Heart left ventricle (tissue), 16 donors: ENCODE measurements at places on chromosomes 3 and 15. TPM values are rescaled to one million over a fixed set of nuclear protein-coding genes. Genes with fewer than 3 reads are reported as not detected.

DNA sequence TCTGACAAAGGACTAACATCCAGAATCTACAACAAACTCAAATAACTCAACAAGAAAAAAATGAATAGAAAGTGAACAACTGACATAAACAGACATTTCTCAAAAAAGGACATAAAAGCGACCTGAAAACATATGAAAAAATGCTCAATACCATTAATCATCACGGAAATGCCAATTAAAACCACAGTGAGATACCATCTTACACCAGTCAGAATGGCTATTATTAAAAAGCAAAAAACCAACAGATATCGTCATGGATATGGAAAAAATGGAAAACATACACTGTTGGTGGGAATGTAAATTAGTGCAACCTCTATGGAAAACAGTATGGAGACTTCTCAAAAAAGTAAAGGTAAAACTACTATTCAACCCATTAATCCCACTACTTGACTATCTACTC, 53.3 kb downstream of the ZNF385D start:
- no peaks in the 10 kb centered on the region for H3K4me1 ChIP-seq
- no peak for DNase-seq
- no peaks in the 10 kb centered on the region for H3K36me3 ChIP-seq
- no peak overlapping the region for H3K27ac ChIP-seq
- no peak overlapping the region for H3K4me3 ChIP-seq

DNA sequence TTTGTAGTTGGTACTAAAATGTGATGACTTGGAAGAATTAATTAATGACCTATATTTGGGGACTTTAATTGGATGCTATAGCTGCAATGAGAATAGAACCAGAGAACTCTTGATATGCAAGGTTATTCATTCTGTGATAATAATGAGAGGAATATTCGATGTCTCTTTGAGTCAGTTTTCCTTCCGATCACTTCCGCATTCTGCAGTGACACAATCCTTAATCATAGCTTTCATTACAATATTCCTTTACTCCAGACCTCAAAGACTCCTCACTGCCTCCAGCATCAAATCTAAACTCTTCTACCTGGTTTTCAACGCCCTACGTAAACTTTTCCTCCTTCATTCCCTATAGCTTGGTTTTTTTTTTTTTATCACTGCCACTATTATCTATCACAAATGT, 21.6 kb downstream of the B3GNT5 start:
- H3K4me3 ChIP-seq = no peak overlapping the region
- no peak for DNase-seq
- H3K4me1 ChIP-seq = no peaks in the 10 kb centered on the region
- no peaks in the 10 kb centered on the region for H3K27me3 ChIP-seq
- H3K36me3 ChIP-seq = no peaks in the 10 kb centered on the region

DNA sequence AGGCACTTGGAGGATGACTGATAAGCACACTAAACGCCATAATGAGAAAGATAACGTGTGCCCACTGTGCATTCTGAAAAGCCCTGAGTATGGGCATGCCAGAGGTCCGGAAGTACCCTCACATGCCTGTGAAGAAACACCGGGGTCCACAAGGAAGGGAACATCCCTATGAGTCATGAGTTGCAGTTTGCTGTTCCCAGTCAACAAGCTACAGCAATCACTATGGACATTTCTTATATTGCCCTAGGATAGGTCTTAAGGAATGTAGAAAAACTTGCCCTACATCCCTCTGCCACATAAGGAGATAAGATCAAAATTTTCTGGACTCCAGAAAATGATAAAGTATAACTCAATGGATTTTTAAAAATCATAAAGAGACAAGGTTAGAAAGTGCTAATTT, 9.9 kb downstream of the MB21D2 start:
- no peak for DNase-seq
- H3K4me3 ChIP-seq = no peak overlapping the region
- H3K4me1 ChIP-seq = no peaks in the 10 kb centered on the region
- H3K36me3 ChIP-seq = no peaks in the 10 kb centered on the region
- no peak overlapping the region for H3K27ac ChIP-seq

DNA sequence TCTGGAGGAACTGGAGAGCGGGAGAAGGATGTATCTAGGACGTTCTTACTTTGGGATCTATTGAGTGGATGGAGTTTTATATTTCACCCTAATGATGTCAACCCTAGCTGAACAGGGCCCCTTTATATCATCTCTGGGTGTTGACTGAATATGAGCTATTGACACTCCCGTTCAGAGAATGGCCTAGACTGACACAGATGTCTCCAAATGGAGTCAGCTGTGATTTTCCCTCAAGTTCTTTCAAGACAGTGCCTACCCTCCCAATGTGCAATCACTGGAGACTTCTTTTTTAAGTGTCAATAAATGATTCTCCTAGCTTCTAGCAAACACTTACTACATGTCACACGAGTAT, 63.8 kb downstream of the FRMD4B start:
- no peaks in the 10 kb centered on the region for H3K36me3 ChIP-seq
- H3K27me3 ChIP-seq = no peaks in the 10 kb centered on the region
- no peak overlapping the region for H3K4me3 ChIP-seq

GRCh38 chr3:126935756-126936509, 47.0 kb upstream of the PLXNA1 start:
- no peak overlapping the region for H3K27ac ChIP-seq
- DNase-seq = no peak
- H3K27me3 ChIP-seq = no peaks in the 10 kb centered on the region
- H3K4me1 ChIP-seq = peaks cover 32% of the 10 kb centered on the region
- H3K4me3 ChIP-seq = no peak overlapping the region
- no peaks in the 10 kb centered on the region for H3K36me3 ChIP-seq

DNA sequence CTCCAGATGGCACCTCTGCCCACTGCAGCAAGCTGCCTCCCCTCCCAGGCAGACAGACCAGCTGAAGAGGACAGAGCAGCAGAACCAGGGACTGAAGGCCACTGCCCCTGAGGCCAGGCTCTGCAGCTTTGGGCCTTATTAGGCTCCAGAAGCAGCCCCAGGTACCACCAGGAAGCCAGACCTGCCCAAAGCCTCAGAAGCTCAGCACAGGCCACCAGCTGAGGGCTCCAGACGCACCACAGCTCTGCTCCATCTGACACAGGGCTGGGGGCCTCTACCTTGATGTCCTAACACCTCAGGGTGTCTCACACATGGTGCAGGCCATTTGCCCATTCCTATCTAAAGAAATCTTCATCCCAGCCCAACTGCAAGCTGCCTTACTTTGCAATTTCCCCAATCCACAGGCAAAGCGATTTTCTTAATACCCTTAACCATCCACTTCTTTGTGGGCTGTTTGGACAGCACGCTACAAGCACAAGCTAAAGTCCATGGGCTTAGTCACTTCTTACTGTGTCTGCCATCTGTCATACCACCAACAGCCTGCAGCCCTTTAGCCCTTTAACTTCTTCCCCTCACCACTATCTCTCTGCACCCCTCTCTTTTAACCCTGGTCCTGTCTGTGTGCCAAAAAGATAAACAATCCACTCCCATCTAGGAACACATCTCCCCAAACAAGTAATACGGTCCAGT, 112.1 kb downstream of the IQSEC1 start:
- no peak overlapping the region for H3K4me3 ChIP-seq
- H3K27me3 ChIP-seq = no peaks in the 10 kb centered on the region

DNA sequence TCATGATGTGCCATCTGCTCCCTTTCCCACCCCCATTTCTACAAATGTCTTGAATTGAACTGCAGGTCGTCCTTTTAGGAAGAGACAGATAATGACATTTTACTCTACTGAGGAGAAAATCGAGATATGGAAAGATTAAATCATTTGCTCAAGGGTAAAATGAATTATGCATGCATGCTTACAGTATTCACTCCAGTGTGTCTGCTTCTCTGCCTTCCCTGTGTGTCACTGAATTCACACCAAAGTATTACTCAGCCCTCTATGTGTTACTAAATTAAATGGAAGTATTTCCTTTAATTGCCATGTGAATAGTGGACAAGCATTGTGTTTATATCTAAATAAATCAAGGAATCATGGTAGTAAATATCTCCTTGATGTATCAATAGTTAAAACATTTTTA, 449.0 kb downstream of the NLGN1 start:
- H3K27ac ChIP-seq = no peak overlapping the region
- H3K4me1 ChIP-seq = no peaks in the 10 kb centered on the region
- H3K36me3 ChIP-seq = no peaks in the 10 kb centered on the region
- H3K27me3 ChIP-seq = no peaks in the 10 kb centered on the region
- no peak overlapping the region for H3K4me3 ChIP-seq
- no peak for DNase-seq

DNA sequence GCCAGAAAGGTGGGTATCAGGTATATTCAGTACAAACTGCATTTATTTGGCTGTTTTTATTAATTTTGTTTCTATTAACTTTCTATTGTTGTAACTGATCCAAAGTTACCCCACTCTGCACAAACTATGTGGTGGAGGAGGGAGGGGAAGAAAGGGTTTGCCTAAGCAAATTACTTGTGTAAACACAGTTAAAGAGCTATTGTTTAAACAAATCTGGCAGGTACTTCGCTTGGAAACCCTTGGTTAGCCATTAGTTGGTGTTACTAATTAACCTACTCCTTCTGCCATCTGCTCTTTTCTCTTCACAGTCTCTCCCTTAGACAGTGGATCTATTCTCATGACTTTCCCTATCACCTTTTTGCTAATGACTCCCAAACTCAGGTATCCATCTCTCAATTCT, 328.4 kb upstream of the NECTIN3 start:
- no peaks in the 10 kb centered on the region for H3K4me1 ChIP-seq
- H3K27ac ChIP-seq = no peak overlapping the region
- no peaks in the 10 kb centered on the region for H3K36me3 ChIP-seq
- H3K27me3 ChIP-seq = no peaks in the 10 kb centered on the region
- no peak for DNase-seq
- H3K4me3 ChIP-seq = no peak overlapping the region

GRCh38 chr3:11727207-11727606, 83.5 kb upstream of the VGLL4 start:
- H3K36me3 ChIP-seq = no peaks in the 10 kb centered on the region
- no peak overlapping the region for H3K27ac ChIP-seq
- no peaks in the 10 kb centered on the region for H3K27me3 ChIP-seq
- no peak overlapping the region for H3K4me3 ChIP-seq
- H3K4me1 ChIP-seq = no peaks in the 10 kb centered on the region

DNA sequence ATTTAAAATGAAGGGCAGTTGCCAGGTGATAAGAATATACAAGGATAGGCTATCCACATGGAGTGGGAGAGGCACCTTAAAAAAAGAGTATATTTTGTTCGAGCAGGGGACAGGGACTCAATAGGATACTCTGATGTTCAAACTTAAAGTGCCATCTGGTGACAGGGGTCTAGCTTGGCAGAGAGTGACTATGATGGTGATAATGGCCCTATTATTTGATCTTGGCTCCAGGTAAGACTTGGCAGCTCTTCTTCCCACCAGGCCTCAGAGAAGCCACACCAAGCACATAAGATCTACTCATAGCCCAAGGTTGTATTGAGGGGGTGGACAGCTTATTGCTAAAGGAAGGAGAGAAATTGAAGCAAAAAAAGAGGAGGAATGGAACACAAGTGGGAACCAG, 109.0 kb upstream of the MANF start:
- H3K4me1 ChIP-seq = no peaks in the 10 kb centered on the region
- H3K27ac ChIP-seq = no peak overlapping the region
- H3K4me3 ChIP-seq = no peak overlapping the region
- DNase-seq = no peak
- H3K27me3 ChIP-seq = no peaks in the 10 kb centered on the region

DNA sequence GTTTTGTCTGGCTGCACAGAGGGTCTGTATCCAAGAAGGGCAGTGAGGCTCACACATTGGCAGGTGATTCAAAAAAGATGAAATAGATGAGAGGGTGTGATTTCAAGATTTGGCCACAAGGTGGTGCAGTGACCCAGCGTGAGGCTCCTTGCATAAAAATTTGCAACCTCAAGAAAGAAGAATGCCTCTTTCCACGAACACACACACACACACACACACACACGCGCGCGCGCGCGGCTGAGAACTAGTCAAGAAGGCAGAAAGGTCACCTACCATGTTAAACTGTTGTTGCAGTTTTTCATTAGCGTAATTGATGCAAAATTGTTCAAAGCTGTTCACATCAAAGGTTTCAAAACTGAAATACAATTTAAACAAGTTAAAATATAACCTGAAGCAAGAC, 39.2 kb downstream of the MYO5C start:
- H3K27me3 ChIP-seq = no peaks in the 10 kb centered on the region
- H3K4me1 ChIP-seq = peaks cover 26% of the 10 kb centered on the region
- peaks cover 13% of the 10 kb centered on the region for H3K36me3 ChIP-seq
- H3K4me3 ChIP-seq = no peak overlapping the region
- H3K27ac ChIP-seq = no peak overlapping the region

- no peak overlapping the region for H3K4me3 ChIP-seq
- peaks cover 30% of the 10 kb centered on the region for H3K4me1 ChIP-seq
- no peaks in the 10 kb centered on the region for H3K36me3 ChIP-seq
- H3K27me3 ChIP-seq = no peaks in the 10 kb centered on the region
- DNase-seq = no peak
These were observed 21.5 kb upstream of the CHD2 start for GRCh38 chr15:92878593-92879053.

GRCh38 chr3:53489787-53490458, 4.5 kb upstream of the CACNA1D start:
- H3K27ac ChIP-seq = no peak overlapping the region
- H3K36me3 ChIP-seq = no peaks in the 10 kb centered on the region
- H3K27me3 ChIP-seq = peaks cover 5% of the 10 kb centered on the region
- DNase-seq = no peak

GRCh38 chr3:196666001-196666867, 26.7 kb downstream of the NRROS start:
- no peak overlapping the region for H3K4me3 ChIP-seq
- no peak overlapping the region for H3K27ac ChIP-seq
- peaks cover 11% of the 10 kb centered on the region for H3K4me1 ChIP-seq

DNA sequence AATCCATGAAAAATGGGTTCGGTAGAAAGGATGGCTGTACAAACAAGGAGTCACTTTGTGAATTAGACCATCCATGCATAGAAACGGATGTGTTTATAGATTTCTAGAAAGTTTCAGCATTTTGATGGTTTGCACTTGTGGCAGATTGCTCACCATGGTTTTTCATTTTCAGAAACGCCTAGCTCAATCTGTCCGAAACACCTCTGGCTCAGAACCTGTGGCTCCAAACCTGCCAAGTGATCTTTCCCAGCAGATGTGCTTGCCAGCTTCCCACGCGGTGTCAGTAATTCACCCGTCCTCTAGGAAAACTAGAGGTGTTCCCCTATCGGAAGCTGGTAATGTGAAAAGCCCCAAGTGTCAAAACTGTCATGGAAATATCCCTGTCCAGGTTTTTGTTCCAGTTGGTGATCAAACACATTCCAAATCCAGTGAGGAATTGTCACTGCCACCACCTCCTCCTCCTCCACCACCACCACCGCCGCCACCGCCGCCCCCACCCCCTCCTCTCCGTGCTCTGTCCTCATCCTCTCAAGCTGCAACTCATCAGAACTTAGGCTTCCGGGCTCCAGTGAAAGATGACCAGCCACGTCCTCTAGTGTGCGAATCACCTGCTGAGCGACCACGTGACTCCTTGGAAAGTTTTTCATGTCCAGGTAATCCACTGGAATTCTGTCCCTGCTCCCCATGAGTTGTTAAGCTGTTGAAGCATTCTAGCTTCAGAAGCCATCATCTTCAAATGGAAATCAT, 21.2 kb downstream of the WHAMM start:
- H3K27ac ChIP-seq = no peak overlapping the region
- peaks cover 100% of the 10 kb centered on the region for H3K36me3 ChIP-seq
- peaks cover 25% of the 10 kb centered on the region for H3K4me1 ChIP-seq

- no peak for DNase-seq
- H3K27ac ChIP-seq = no peak overlapping the region
- peaks cover 9% of the 10 kb centered on the region for H3K27me3 ChIP-seq
- H3K36me3 ChIP-seq = no peaks in the 10 kb centered on the region
These were observed 18.7 kb upstream of the EOMES start for GRCh38 chr3:27740854-27741253.

Gene HRG
- not detected for polyA plus RNA-seq

Gene NTRK3
- polyA plus RNA-seq = 0.53 TPM

Gene CHRNA7
- polyA plus RNA-seq = 1.0 TPM

Gene LMAN1L
- 5.8 TPM for polyA plus RNA-seq

Gene RARRES1
- polyA plus RNA-seq = 3.6 TPM
